ENCODE measurements at places on chromosomes 16 and 17.

GRCh38 chr17:20035501-20035900, 26.3 kb downstream of the SPECC1 start:
- DNase-seq: no peak

GRCh38 chr16:89827383-89828198, 684 bp upstream of the SPIRE2 start:
- DNase-seq: peak; percentile 79

- no peak for DNase-seq
These were observed at the start of gene MMP2 for GRCh38 chr16:55478827-55479429. TSS of gene MMP2 (plus strand) at chr16:55479198. CDS start at chr16:55479480, 282 bp downstream.

GRCh38 chr17:41781404-41782110, 5.0 kb downstream of the JUP start:
- DNase-seq: no peak

- no peak for DNase-seq
These were observed 450.7 kb upstream of the CCL2 start for GRCh38 chr17:33804401-33804800.

DNA sequence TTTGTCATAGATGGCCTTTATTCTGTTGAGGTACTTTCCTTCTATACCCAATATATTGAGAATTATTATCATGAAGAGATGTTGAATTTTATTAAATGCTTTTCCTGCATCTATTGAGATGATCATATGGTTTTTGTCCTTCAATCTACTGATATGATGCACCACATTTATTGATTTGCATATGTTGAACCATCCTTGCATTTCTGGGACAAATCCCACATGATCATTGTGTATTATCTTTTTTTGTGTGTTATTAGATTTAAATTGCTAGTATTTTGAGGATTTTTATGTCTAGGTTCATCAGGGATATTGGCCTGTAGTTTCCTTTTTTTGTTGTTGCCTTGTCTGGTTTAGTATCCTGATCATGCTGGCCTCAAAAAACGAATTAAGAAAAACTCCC, 124.5 kb upstream of the CES5A start:
- DNase-seq: no peak

GRCh38 chr17:19728084-19728495, 11.7 kb upstream of the SLC47A2 start:
- peak; percentile 44 for DNase-seq

DNA sequence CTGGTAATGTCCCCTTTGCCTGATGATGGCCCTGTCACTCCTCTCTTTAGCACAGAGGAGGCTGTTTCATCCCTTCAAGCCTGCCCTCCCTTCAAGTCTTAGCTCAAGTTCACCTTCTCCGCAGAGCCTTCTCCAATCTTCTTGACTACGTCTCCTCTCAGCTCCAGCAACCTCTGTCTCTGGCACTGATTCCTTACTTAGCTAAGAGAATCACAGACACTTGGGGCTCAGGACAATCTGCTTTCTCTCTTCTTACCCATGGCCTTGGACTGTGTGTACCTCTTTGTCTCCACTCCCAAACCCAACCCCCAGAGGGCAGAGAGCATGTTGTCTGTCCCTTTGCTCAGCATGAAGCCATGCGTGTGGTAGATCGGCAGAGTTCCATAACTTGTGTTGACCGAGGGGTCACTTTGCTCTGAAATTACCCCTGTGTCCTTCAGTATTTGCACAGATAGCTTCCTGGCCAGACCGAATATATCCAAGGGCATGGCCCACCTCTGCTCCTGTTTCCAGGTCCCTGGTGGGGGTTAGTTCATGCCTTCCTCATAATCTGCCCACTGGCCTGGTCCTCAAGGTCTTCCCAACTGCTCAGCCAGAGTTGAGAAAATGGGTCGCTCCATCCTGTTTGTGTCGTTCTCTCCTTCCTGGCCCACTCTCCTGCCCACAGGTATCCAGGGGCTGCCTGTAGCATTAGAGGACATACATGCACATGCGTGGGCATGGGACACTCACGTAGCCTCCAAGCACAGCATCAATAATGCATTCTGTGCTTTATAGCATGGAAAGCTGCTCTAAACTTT, 41.6 kb downstream of the MAPT start:
- peak; percentile 95 for DNase-seq

DNA sequence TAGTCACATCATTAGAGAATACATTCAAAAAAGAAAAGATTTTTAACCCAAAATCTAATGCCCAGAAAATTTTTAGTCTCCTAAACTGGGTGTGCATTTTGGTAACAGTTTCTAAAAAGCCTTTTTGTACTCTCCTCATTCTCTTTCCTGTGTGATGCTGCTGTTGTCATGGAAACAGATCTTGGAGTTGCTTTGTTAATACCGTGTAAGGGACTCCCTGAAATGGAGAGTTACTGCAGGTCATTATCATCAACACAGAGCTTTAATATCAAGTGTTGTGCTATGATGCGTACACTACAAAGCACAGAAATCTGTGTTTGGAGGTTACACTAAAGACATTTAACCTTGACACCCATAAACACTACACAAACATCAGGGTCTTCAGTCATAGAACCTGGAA, 216.3 kb downstream of the PRKCA start:
- no peak for DNase-seq

- no peak for DNase-seq
These were observed 250.7 kb downstream of the PHKB start for GRCh38 chr16:47711809-47712208.

DNA sequence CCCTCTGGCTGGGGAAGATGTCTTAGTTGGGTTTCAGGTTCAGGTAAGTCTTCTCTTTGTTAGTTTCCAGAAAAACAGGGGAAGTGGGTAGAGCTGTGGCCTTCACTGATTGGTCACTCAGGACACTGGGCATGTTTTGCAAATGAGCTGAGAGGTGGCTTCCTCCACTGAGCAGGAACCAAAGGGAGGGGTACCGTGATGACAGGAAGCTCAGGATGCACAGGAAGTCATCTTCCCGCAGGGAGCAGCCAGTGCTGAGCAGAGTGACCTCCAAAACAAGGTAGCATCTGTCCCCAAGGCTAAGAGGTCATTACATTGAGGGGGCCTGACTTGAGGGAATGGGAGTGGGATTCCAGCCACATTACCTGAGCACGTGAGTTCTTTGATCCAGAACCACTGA, 5.6 kb downstream of the NT5C start:
- DNase-seq: no peak

DNA sequence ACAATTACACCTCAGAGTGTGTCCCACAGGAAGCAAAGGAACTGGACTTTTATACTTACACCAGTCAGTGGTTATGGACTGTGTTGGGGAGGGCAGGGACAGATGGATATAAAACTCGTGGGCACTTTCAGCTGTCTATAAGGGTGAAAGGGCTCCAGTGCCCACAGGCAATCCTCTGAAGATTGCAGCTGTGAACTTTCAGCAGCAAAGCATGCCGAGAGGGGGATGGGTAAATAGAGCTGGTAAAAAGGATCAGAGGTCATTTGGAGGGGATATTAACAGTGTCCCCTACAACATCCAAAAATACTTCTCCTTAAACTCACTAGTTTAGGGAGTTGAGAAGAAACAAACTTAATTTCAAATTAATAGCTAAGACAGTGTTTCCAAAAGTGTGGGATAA, 13.3 kb upstream of the RFWD3 start:
- peak; percentile 28 for DNase-seq
